AML-193 (cell line): ENCODE measurements at places on chromosomes 5 and 9.

- no peak for DNase-seq
Observed at GRCh38 chr5:152052470-152052869, 127.8 kb upstream of the GLRA1 start.

- DNase-seq, result no peak
Observed at GRCh38 chr9:34508463-34508862, 14.3 kb downstream of the ENHO start.

DNA sequence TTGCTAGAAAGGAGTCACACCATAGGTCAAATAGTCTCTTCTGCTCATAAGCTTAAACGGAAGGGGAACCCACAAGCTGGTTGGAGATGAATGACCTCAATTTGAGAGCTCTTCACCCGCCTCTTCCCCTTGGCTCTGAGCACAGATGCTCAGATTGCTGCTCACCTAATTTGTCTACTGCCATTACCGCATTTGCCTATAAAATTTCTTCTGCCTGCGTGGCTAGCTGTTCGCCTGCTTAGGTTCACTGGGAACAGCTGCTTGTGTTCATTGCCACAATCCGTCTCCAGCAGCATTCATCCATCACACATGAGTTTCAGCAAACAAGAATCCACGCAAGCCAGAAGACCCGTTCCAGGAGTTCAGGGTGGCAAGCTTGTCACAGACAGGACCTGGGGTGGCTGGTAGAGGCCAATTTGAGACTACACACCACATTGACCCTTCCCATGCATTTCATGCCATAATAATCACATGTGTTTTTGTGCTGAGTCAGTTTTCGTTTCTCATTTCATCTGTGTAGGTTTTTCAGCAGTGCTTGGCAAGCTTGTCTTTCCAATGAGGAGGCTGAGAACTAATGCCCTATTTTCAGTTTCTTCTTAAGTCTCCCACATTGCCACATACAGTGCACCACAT, 50.2 kb upstream of the DNAH5 start:
- DNase-seq, result no peak

DNA sequence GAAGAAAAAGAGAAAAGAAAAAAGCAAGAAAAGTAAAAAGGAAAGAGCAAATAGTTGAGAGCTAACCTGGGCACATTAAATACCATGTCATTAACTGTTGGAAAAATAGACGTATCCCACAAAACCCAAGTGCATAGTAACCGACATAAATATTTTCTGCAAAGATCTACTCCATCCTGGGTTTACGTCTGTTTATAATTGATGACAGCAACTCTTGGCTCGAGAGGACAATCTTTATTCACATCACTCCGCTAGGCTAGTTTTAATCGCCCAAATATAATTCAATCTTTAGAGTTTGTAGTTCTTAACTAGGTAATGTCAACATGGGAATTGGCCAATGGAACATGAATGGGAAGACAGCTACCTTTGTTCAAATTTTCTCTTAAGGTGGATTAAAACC, 321.7 kb upstream of the TNC start:
- no peak for DNase-seq

- no peak for DNase-seq
Observed at GRCh38 chr5:33337637-33337992, 103.2 kb upstream of the TARS1 start.

- no peak for DNase-seq
Observed at GRCh38 chr9:31730398-31730797, 654.0 kb upstream of the ACO1 start.

DNA sequence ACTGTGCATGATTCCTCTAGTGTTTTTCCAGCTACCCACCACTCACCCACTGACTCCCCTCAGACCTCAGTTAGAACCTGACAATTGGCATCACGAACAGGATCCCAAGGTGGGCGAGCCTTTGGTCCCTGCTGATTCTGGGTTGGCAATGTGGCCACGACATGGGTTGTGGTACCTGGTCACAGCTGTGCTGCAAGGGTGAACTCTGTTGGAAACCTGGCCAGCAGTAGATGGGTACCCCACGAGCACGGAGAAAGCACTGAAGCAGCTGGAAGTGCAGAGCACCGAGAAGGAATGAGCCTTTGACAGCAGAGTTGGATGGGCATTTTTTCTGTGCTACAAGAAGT, 180.1 kb downstream of the PDE4D start:
- no peak for DNase-seq

GRCh38 chr9:89975024-89975423, 370.2 kb downstream of the GADD45G start:
- DNase-seq, result no peak
